ENCODE measurements at places on chromosomes 11 and 22. TPM values are rescaled to one million over a fixed set of nuclear protein-coding genes. Genes with fewer than 3 reads are reported as not detected.

DNA sequence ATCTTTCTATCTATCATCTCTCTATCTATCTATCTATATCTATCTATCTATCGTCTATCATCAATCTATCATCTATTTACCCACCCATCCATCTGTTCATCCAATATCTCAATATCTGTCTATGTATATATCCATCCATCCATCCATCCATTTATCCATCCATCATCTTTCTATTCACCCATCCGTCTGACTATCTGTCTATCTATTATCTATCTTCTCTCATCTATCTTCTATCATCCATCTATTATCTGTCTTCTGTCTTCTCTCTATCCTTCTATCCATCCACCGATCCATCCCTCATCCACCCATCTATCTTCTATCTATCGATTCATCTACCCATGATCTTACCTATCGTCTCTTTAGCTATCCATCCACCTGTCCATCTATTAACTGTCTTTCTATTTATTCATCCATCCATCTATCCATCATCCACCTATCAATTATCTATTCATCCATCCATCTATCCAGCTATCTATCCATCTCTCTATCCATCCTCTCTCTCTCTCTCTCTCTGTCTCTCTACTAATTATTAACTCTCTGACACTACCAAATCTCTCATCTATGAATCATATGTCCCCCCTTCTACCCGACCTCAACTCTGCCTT lies 89.1 kb downstream of the DHCR7 start:
- no peak for DNase-seq

- peak; percentile 97 for DNase-seq
Measured at GRCh38 chr11:117199053-117199915, at the start of gene TAGLN. Gene TAGLN, plus strand, starts transcription at chr11:117199370. Its CDS starts 3,644 bp downstream, at chr11:117203014.

GRCh38 chr11:67105964-67106363 lies 13.1 kb upstream of the KDM2A start:
- DNase-seq, result no peak

- DNase-seq, result no peak
Measured at GRCh38 chr22:19331975-19332374, 40.5 kb upstream of the CLTCL1 start.

The WNT7B gene
- polyA plus RNA-seq, result not detected

DNA sequence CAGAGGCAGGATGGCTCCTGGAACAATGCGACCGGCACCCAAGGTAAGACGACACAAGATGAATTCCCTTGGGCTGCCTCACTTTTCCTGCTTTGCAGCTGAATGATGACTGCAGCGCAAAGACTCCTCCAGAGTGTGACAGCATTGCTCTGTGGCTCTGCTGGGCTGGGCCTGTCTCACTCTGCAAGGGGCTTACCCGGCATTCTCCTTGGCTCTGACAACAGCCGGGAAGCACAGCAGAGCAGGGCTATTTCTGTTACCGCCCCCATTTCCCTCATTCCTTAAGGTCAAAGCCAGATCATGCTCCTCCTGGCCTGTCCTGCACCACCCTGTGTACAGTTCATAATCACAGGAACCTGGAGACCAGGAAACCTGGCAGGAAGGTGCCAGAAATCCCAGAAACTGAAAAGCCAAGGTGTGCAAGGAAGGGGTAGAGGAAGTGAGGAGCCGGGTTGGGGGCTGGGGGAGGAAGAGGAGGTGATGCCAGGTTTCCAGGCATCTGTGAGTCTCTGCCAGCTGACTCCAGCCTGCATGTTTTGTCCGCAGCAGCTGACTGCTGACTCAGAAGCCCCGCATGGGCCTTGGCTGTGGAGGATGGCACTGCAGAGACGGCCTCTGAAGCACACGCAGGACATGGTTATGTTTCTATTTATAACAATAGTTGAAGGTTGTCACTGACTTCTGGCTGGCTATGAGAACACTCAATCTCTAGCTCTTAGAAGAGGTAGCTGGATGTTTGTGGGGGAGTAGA lies 113.6 kb downstream of the MICAL3 start:
- DNase-seq, result peak; percentile 90

GRCh38 chr11:35126000-35126878 lies 12.7 kb upstream of the CD44 start:
- no peak for DNase-seq

GRCh38 chr11:106724293-106724892 lies 293.9 kb downstream of the GUCY1A2 start:
- DNase-seq, result peak; percentile 68

DNA sequence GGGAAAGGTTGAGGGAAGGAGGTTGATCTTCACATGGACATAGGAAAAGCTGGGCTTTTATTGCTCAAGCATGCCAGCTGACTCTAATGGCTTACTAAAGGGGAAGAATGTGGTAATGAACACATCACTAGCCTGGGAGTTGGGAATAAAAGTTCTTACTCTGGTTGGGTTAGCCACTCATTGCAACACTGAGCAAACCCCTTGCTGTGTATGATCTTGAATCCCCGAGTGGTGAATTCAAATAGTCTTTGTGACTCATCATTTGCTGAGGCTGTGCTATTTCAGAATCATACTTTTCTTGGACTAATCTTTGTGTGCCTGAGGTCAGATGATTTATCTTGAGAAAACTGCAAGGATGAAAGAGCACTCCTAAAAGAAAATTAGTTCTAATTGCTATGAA lies 304.1 kb upstream of the ANO5 start:
- peak; percentile 1 for DNase-seq

DNA sequence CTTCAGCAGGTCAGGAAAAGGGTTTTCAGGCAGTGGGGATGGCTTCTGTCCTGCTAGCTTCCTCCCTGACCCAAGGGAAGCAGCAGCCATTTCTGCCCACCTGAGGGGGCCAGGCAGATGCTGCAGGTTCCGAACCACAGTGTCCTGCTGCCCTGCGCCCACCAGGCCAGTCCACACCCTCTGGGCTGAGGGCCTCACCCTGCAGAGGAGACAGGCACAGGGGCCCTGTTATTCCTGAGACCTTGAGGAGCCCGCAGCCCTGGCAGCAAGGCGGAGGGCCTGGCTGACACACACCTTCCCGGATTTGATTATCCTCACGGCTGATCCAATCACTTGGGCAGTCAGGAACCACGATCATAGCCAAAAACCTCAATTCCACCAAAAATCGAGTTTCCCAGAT lies 725.8 kb downstream of the BRD1 start:
- DNase-seq, result no peak

The FAM227A gene
- polyA plus RNA-seq, result 0.69 TPM
